ENCODE measurements at places on chromosomes 2 and 18.

GRCh38 chr2:120722568-120723421, 12.9 kb upstream of the GLI2 start:
- no peak for DNase-seq

DNA sequence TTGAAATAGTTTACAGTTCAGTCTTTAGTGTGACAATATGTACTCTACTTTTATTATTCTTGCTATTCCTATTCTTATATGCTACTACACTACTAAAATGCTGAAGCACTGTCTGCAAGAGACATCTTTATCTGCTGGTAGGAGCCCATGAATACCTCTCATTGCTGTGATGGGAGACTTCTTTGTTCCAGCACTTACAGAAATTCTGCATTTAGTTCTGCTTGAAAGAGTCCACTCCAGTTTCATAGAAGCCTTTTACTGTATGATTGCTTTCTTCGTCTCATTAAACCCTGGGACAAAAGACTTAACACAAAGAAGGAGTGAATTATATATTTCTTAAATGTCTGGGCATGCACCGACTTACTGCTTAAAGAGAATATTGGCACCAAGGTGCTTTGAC, 272.7 kb downstream of the CD226 start:
- no peak for DNase-seq

DNA sequence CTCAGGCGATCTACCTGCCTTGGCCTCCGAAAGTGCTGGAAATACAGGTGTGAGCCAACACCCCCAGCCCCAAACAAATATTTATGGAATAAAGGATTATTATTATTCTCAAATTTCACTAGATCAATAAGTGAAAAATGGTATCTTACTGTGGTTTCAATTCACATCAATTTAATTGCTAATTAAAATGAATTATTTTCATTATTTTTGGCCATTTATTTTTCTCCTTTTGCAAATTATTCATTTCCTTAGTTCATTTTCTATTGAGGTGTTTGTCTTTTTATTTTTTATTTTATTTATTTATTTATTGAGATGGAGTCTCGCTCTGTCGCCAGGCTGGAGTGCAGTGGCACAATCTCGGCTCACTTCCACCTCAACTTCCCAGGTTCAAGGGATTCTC, 11.9 kb upstream of the HS6ST1 start:
- no peak for DNase-seq

- no peak for DNase-seq
These were observed 5.7 kb upstream of the NOSTRIN start for GRCh38 chr2:168796583-168797285.

DNA sequence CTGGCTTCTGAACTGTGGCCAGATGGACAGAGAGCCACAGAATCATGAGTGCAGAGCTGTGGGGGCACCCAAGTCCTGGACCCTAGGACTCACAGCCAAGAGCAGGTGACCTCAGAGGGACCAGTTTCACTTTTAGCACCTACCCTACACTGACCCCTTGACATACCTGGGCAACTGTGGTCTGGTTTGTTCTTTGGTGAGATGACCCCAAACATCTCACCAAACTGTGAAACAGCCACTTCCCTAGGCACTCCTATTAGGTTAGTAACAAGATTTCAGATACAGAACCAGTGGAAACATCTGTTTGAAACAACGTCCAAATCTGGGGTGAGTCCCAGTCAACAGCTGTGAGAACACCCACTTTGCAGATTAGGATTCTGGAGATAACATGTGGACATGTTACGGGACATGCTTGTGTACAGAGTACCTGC, 1.9 kb upstream of the ZFP36L2 start:
- DNase-seq = no peak

DNA sequence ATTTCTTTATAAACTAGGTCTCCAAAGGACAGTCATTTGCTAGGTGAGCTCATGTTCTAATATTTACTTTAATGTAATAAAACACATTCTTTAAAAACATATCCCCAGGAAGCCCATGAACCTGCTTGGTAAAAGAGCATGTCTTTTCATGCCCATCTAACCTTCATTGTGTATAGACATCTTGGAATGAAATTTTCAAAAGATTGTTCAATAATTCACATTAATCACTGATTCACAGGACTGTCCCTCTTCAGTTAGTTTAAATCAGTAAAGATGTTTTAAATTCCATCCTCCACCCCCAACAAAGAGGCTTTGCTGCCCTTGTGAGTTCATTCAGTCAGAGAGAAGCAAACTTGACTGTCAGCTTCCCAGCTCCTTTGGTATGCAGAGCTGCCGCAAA, 633.4 kb upstream of the CELF4 start:
- no peak for DNase-seq
